ENCODE measurements at places on chromosomes 12 and 14.

DNA sequence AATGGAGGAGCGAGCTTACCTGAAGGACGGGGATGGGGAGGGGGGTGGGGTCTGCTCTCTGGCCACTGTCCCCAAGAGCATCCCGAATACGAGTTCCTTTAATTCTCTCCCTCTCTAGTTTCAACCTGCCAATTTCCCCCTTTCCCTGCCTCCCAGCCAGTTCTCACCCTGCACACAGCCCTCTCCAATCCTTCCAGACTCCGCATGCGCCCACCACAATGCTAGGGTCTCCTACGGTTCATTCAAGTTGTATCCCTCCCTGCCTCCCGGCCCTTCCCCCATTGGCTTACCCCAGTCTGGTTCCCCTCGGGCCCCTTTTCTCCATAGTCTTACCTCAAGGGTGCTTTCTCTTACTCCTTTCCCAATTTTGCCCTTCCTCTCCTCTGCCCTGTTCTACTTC is 708 bp upstream of the IGFBP6 start:
- H3K36me3 ChIP-seq, result no peaks in the 10 kb centered on the region
- H3K4me3 ChIP-seq, result peak overlapping the region; percentile 71
- peaks cover 22% of the 10 kb centered on the region for H3K4me1 ChIP-seq
- no peak overlapping the region for H3K27ac ChIP-seq
- DNase-seq, result no peak

GRCh38 chr14:83975435-83975834 is 1554.5 kb upstream of the FLRT2 start:
- peaks cover 3% of the 10 kb centered on the region for H3K36me3 ChIP-seq
- DNase-seq, result no peak
- H3K4me3 ChIP-seq, result no peak overlapping the region

DNA sequence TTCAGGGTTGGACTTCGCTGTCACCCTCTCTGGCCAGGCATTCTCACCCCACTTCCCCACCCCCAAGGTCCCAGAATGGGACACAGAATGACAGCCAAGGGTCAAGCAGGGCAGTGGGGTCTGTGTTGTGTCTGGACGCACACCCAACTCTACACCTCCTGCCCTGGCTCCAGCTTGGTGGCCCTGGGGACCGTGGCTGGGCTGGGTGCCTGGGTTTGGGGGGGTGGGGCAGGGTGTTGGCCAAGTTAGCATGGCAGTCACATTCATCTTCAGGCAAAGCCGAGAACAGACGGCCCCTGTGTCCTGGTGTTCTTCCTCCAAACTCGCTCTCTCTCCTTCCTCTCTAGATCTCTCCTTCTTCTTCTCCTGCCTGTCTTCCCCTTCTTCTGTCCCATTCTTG is 5.6 kb downstream of the LRP1 start:
- peaks cover 11% of the 10 kb centered on the region for H3K4me1 ChIP-seq
- DNase-seq, result no peak
- no peaks in the 10 kb centered on the region for H3K27me3 ChIP-seq
- no peak overlapping the region for H3K4me3 ChIP-seq
- H3K36me3 ChIP-seq, result no peaks in the 10 kb centered on the region

DNA sequence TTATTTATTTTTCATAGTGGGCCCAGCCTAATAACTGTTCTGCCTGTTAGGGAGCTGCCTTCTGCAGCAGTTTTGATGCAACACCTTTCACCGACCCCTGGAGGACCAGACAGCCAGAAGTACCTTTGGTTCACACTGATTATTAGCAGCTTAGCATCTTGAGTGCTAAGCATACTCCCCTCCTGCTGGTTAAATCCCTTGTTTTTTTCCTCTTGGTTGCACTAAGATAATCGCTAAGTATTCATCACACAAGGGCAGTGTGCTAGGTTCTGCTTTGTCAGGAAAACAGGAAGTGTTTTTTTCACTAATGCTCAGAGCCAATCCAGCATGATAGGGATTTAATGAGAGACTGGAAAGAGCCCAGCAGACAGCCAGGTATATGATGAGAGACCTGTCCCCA is 437.0 kb downstream of the FUT8 start:
- no peak overlapping the region for H3K4me3 ChIP-seq
- no peak overlapping the region for H3K27ac ChIP-seq
- no peaks in the 10 kb centered on the region for H3K27me3 ChIP-seq
- DNase-seq, result no peak

- H3K27me3 ChIP-seq, result peaks cover 6% of the 10 kb centered on the region
- no peak overlapping the region for H3K4me3 ChIP-seq
- H3K36me3 ChIP-seq, result no peaks in the 10 kb centered on the region
- H3K4me1 ChIP-seq, result peaks cover 18% of the 10 kb centered on the region
Observed at GRCh38 chr14:89902881-89903280, 51.6 kb downstream of the EFCAB11 start.

DNA sequence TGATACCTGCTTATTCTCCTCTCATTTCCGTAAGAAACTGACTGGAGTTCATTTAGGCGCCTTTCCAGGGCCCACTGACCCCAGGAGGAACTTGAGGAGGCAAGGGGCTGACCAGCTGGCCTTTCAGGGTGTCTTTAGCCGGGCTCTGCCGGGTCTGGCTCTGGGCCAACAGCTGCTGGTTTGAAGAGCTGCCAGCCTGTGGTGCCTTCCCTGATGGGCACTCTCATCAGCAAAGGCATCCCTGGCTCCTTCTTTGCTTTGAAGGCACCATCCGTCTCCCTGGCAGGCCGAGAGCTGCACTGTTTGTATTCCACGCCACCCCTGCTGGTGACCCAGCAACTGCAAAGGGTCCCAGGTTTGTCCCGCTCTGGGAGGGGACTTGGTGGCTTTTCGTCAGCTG is 42.0 kb downstream of the IQSEC3 start:
- no peak overlapping the region for H3K27ac ChIP-seq
- H3K4me3 ChIP-seq, result no peak overlapping the region
- H3K27me3 ChIP-seq, result no peaks in the 10 kb centered on the region
- H3K4me1 ChIP-seq, result peaks cover 20% of the 10 kb centered on the region
- no peaks in the 10 kb centered on the region for H3K36me3 ChIP-seq
- DNase-seq, result no peak

DNA sequence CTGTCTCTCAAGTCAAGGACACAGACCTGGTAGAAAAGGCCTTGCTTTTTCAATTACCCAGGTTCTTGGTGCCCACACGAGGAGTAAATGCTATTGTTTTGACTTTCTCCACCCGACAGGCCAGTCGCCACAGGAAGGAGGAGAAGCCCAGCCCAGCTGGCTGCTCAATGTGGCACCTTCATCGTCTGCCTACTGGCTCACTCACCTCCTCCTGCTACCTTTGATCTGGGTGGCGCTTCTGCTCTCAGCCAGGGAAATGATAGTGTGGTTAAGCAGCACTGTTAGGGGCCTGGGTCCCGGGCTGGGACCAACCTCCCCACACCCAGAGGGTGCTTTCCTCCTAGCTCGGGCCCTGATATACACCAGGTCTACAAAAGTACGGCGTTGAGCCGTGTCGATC is 75.0 kb upstream of the FZD10 start:
- peaks cover 42% of the 10 kb centered on the region for H3K4me1 ChIP-seq
- no peak overlapping the region for H3K27ac ChIP-seq
- H3K4me3 ChIP-seq, result peak overlapping the region; percentile 11
- no peaks in the 10 kb centered on the region for H3K27me3 ChIP-seq

DNA sequence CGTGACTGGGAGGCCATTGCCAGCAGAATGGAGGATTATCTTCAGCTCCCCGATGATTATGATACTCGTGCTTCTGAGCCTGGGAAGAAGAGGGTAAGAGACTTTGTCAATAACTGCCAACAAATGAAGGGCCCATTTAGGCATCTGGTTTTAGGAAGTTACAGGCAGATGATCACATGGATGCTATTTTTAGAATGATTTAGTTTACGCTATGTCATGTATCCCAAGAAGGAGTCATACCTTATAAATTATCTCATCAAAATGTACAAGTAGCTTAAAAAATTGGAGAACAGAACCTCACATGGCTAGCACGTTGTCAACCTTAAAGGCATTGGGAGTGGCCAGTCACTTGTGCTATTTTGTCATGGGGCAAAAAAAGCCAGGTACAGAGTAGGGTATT is 46.7 kb downstream of the PROX2 start:
- H3K27me3 ChIP-seq, result no peaks in the 10 kb centered on the region
- H3K4me3 ChIP-seq, result no peak overlapping the region
- no peak for DNase-seq
- H3K27ac ChIP-seq, result no peak overlapping the region

GRCh38 chr12:100225491-100225890 is 24.9 kb downstream of the ACTR6 start:
- H3K4me1 ChIP-seq, result no peaks in the 10 kb centered on the region
- H3K27me3 ChIP-seq, result no peaks in the 10 kb centered on the region
- no peak for DNase-seq

DNA sequence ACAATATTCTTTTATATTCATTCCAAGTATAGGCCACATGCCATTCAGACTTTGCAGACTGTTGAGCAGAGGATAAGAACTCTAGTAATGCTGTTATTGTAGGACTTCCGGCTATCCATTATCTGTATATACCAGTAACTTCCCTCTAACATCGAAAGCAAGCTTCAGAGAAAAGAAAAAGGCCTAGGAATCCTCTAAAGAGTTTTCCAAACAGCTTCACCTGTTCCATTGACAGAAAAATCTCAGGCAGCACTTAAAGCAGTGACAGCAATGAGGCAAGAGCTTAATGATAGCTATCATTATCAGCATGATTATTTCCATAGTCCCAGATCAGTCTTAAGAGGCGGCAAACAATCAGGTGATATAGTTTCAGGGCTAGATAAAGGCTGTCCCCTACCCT is 1.8 kb downstream of the CPNE8 start:
- peaks cover 24% of the 10 kb centered on the region for H3K27me3 ChIP-seq
- peaks cover 2% of the 10 kb centered on the region for H3K36me3 ChIP-seq
- H3K4me1 ChIP-seq, result peaks cover 22% of the 10 kb centered on the region
- H3K4me3 ChIP-seq, result peak overlapping the region; percentile 83
- H3K27ac ChIP-seq, result no peak overlapping the region
- DNase-seq, result no peak

DNA sequence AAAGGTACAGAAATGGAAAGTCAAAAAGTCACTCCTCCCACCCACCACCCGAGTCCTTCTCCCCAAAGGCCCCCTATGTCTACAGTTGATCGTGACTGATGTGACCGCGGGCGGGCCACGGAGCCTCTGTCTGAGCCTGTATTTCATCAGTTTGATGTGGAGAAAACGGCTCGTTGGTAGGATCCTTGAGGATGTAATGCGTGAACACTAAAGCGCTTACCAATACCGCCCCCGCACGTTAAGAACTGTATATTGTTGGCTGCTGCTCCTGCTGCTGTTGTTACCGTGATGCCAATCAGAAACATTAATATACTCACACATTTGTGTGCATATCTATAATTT is 24.6 kb upstream of the UBC start:
- peaks cover 2% of the 10 kb centered on the region for H3K36me3 ChIP-seq
- peak; percentile 87 for DNase-seq
- peaks cover 8% of the 10 kb centered on the region for H3K4me1 ChIP-seq
- H3K27ac ChIP-seq, result no peak overlapping the region
- H3K27me3 ChIP-seq, result no peaks in the 10 kb centered on the region

DNA sequence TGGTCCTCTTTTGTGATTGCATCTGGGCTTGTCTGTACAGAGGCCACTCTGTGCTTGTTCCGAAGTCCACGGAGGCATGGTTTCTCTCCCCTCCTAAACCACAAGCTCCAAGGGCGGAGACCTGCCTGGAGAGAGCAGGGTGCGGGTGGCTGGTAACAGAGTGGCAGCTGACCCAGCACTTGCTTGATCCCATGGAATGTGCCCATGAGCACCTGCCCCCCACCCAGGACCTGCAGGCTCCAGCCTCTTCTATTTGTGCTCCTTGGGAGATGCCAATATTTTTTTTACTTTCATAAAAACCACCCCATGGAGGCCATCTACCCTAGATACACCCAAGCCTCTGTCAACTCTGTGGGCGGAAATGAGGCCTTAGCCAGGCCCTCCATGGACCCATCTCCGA is 104.7 kb downstream of the PRMT8 start:
- no peaks in the 10 kb centered on the region for H3K4me1 ChIP-seq
- no peak overlapping the region for H3K27ac ChIP-seq
- no peak for DNase-seq
- H3K27me3 ChIP-seq, result peaks cover 3% of the 10 kb centered on the region
- no peaks in the 10 kb centered on the region for H3K36me3 ChIP-seq

- DNase-seq, result no peak
- H3K36me3 ChIP-seq, result no peaks in the 10 kb centered on the region
- no peaks in the 10 kb centered on the region for H3K4me1 ChIP-seq
- no peaks in the 10 kb centered on the region for H3K27me3 ChIP-seq
- no peak overlapping the region for H3K4me3 ChIP-seq
- no peak overlapping the region for H3K27ac ChIP-seq
Observed at GRCh38 chr14:47606566-47606965, 68.8 kb downstream of the MDGA2 start.

DNA sequence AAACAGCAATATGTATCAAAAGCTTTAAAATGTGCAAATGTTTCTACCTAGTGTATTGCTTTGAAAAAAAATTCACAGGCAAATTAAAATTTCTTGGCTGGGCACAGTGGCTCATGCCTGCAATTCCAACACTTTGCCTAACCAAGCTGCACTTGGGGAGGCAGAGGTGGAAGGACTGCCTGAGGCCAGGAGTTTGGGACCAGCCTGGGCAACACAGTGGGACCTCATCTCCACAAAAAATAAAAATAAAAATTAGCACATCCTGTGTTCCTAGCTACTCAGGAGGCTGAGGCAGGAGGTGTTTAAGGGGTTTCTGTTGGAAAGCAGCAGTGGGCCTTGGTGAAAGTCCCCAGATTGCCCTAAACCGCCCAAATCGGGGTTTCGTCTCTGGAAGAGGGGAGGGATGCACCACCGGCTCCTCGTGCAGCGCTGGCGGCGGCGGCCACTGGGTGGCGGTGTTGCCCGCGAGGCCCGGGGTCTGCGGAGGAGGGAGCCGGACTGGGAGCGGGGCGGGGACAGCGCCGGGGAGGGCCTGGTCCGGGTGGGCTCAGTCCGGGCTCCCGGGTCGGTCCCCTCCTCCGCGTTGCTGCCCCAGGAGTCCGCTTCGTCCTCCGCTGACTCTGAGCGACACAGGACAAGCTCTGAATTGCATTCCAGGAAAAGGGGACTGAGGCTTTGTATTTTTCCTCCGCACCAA is 265.6 kb downstream of the AACS start:
- no peaks in the 10 kb centered on the region for H3K36me3 ChIP-seq
- peak; percentile 56 for DNase-seq
- H3K27ac ChIP-seq, result no peak overlapping the region
- H3K27me3 ChIP-seq, result peaks cover 22% of the 10 kb centered on the region
- H3K4me1 ChIP-seq, result no peaks in the 10 kb centered on the region
- no peak overlapping the region for H3K4me3 ChIP-seq

- peaks cover 8% of the 10 kb centered on the region for H3K4me1 ChIP-seq
- H3K36me3 ChIP-seq, result peaks cover 10% of the 10 kb centered on the region
- H3K27ac ChIP-seq, result no peak overlapping the region
- H3K27me3 ChIP-seq, result no peaks in the 10 kb centered on the region
Observed at GRCh38 chr12:45433441-45433868, 217.6 kb downstream of the ANO6 start.

DNA sequence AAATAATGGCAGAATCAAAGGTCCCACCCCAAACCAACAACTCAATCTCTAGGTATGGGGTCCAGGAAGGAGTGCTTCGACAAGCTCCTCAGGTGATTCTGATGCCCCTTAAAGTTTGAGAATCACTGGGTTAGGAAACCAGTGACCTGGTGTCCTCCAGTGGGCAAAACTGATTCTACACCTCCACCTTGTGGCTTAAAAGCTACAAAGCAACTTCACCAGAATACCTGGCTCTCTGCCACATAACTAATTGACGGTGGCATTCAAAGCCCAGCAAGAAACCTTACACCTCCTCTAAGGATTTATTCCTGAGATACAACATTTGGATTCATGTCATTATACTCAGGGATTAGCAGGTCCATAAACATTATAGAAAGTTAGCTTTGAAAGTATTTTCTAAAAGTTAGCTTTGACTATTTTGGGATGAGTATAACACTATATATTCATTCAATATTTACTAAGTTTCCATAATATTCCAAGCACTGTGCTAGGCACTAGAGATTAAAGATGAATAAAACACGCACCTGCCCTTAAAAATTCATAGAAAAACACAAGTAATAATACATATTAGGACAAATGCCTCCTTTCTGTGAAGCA is 45.4 kb downstream of the DCAF5 start:
- no peaks in the 10 kb centered on the region for H3K27me3 ChIP-seq
- H3K4me1 ChIP-seq, result peaks cover under 1% of the 10 kb centered on the region
- DNase-seq, result peak; percentile 48
- peaks cover 2% of the 10 kb centered on the region for H3K36me3 ChIP-seq
- H3K4me3 ChIP-seq, result no peak overlapping the region

Data from activated naive CD4-positive, alpha-beta T cell treated with anti-CD3 and anti-CD28 coated beads for 36 hours (primary cell).